Nucleus accumbens (tissue), 56 donors: ENCODE measurements at places on chromosomes 5 and 9.

- no peak for DNase-seq
Observed at GRCh38 chr9:33162721-33163311, 4.3 kb downstream of the B4GALT1 start.

- no peak for DNase-seq
Observed at GRCh38 chr9:8468045-8468637, 668.6 kb upstream of the DMAC1 start.

DNA sequence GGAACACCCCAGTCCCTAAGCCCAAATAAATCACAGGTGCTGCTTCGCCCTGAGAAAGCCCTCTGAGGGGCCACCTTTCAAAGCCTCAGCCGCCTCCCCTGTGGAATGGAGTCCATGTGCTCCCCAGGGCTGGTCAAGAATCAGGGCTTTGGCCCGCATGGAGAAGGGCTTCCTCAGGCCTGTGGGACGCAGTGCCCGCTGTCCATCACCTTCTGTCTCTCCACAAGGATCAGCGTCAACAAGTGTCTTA, 16.6 kb downstream of the HNRNPH1 start:
- no peak for DNase-seq

DNA sequence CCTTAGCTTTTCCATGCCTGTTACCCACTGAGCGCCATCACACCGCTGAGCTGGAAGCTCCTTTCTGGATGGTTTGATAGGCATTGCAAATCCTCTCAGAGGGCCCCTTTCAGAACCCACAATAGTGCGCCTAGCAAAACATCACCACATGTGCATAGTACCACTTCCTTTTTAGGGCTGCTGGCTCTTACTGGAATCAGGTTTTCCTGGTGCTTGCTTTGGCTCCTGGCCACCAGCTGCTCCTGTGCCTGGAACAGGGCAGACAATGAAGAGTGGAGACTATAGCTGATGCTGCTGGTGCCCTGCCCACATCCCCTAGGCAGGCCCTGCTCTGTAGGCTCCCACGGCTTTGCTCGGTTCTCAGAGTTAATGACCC, 163.6 kb upstream of the SEMA6A start:
- DNase-seq = no peak

GRCh38 chr5:176181271-176181855, 56.9 kb upstream of the SIMC1 start:
- DNase-seq = no peak

GRCh38 chr5:140112685-140113179, 1.2 kb upstream of the PURA start:
- no peak for DNase-seq

GRCh38 chr5:97022898-97023297, 87.0 kb downstream of the LNPEP start:
- no peak for DNase-seq

- DNase-seq = no peak
Observed at GRCh38 chr5:115456539-115457040, 88.0 kb downstream of the FEM1C start.

DNA sequence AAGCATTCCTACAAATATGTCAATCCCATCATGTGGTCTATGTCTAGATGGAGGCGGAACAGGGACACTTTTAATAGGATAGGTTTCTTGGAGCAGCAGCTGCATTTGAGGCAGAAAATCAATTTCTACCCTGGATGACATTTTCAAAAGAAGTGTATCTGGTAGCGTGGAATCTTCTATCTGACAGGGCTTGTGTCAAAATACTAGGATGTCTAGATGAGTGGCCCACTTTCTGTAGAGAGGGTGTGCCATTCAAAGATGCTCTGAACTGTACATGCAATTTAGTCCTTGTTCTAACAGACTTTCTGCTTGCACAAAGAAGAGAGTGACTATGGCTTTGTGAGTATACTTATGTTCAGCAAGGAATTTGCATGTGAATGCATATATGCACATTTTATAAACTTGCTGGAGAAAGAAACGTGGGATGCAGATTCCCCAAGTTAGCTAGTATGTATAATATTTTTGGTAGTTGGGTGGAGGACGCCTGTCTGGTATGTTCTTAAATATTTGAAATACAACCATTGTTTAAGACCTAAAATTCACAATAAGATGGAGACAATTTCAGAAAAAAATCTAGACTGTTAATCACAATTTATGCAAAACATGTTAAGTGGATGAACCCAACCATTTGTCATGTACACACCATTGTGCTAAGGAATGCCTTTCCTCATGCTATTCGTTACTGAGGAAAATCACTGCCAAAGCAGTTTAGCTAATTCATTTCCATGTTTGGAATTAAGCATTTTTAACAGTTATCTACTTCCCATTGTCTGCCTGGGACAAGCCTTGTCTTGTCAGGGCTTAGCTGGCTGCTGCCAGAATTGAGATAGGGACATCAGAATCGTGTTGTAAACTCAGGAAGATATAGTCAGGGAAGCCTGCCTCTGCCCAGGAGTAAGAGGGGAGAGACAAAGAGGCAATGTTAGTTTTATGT, 129.1 kb upstream of the MEF2C start:
- no peak for DNase-seq

- DNase-seq = no peak
Observed at GRCh38 chr9:131020388-131020787, 11.4 kb downstream of the LAMC3 start.

DNA sequence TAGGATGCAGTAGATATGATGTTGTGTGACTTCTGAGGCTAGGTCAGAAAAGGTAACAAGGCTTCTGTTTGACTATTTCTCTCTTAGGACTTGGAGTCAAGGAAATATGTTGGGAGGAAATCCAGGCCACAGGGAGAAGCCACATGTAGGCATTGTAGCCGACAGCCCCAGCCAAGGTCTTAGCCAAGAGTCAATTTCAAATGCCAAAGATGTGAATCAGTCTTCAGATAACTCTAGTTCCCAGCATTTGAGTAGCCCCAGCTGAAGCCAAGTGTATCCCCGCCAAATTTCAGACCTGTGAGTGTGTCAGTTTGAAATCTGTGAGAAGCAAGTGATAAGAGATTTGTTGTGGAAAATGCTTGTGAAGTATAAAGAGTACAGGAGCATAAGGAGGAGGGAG, 38.1 kb upstream of the ISL1 start:
- DNase-seq = no peak

- DNase-seq = no peak
Observed at GRCh38 chr5:160679567-160680309, 172.3 kb downstream of the ATP10B start.

- no peak for DNase-seq
Observed at GRCh38 chr9:129113645-129114304, 2.6 kb downstream of the PTPA start.

GRCh38 chr5:6244339-6244714, 134.0 kb downstream of the MED10 start:
- no peak for DNase-seq

DNA sequence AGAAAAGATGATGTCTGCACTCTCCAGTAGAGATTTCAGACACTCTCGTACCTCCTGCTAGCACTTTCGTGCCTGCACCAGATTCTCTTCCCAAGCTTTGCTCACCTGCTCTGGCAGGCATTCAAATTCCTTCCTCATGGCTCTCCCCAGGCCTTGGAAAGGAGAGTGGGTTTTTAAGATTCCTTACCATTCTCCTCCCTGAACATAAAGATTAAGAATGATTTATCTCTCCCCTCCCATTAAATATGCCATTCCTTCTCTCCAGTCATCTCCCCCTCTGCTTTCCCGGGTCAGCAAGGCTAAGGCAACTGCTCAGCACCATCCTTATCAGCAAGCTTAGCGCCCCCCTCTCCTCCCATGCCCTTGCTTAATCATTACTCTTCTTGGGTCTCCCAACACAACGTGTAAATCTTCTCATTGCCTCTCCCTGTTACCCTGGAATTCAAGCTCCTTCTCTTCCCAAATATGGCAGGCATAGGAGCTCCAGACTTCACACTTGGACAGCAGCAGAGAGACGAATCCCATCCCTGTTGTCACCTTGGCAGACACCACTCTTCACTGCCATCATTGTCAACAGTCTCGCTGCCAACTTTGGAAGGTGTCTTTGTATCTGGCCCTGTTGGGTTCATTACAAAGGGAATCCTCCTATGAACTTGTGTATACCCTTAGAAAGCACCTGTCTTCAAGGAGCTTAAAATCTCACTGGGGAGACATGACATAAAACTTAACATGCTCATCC, 332.9 kb downstream of the SLIT3 start:
- no peak for DNase-seq

DNA sequence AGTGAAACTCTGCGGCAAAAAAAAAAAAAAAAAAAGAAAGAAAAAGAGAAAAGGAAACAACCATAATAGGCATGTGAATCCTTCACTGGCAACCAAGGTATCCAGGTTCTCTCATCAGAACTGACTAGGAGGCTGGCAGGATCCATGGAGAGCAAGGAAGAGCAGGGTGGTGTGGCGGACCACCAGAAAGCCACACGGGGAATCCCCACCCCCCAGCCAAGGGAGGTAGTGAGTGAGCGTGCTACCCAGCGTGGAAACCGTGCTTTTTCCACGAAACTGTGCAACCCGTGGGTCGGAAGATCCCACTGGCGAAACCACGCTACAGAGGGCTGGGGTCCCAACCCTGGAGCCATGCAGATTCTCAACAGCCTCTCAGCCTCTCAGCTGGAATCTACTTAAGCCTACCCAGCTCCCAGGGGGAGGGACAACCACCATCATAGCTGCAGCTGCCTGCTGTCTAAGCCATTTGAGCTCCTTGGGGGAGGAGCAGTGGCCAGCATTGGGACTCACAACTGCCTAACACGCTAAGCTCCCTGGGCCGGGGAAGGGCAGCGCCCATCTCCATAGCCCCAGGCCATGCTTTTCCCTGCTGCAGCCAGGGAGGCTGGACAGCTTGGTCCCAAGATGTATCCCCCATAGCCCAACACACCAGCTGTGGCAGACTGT, 91.6 kb downstream of the PRELID2 start:
- DNase-seq = no peak

- DNase-seq = peak; percentile 69
Observed at GRCh38 chr9:5832538-5833529, at the start of gene ERMP1. Gene ERMP1, minus strand, starts transcription at chr9:5833117. Its CDS starts 90 bp downstream, at chr9:5833027.

GRCh38 chr5:31625394-31625793, 13.5 kb upstream of the PDZD2 start:
- no peak for DNase-seq

DNA sequence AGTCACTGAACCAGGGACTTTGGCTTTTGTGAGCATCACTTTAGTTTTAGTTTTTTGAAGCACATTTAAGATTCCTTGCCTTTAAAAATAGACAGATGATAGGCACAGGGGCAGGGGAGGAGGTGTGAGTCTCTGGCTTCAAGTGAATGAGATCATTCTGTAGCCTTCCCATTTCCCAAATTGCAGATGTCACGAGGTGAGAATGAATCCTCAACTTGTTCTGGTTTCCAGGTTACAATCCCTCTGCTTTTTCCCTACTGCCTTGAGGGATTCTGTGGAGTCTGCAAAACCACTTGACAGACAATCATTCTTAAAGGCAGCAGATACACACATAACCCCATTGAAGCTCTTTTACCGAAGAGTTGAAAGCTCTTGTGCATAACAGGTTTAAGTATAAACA, 332.4 kb downstream of the DMAC1 start:
- DNase-seq = no peak

DNA sequence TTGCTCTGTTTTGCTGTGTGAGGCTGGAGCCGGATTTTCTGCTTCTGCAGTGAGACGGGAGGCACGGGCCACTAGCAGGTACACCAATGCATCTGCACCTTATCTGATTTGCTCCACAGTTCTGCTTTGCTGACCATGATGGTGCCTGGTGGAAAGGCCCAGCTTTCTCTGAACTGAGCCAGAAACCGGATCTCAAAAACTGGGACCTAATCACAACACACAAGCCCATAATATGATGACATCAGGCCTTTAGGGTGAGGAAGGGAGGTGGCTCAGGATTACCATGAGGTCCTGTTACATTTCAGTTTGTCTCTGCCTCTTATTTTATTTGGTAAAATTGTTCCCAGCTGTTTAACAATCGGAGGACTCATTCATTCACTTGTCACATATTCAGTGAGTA, 49.8 kb downstream of the FGF1 start:
- DNase-seq = no peak

- DNase-seq = no peak
Observed at GRCh38 chr5:33472805-33473409, 32.1 kb downstream of the TARS1 start.

DNA sequence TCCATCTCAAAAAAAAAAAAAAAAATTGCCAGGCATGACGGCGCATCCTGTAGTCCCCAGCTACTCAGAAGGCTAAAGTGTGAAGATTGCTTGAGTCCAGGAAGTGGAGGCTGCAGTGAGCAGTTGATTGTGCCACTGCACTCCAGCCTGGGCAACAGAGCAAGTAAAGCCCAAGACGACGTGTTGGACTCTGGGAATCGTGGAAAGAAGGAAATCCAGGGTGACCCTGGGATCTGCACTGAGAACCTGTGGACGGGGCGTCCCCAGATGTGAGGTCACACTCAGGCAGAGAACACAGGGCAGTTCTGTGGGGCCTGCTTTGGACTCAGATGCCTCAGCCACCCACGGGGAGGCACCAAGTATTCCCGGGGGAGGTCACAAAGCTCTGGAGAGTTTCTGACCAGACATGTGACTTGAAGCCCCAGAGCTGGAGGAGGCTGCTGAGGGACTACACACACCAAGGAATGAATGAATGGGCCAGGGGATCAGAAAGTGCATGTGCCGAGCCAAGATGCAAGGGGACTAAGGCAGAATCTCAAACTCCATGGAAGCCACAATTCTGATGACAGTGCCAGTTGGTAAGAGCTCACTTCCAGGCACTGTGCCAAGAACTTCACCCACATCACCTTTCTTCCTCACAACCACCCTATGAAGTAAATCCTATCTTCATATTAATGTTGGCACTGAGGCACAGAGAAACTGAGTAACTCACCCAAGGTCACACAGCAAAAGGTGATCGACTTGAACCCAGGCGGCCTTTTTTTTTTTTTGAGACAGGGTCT, 12.9 kb downstream of the DYNC2I2 start:
- DNase-seq = no peak
